ENCODE measurements at places on chromosomes 5 and 9.

DNA sequence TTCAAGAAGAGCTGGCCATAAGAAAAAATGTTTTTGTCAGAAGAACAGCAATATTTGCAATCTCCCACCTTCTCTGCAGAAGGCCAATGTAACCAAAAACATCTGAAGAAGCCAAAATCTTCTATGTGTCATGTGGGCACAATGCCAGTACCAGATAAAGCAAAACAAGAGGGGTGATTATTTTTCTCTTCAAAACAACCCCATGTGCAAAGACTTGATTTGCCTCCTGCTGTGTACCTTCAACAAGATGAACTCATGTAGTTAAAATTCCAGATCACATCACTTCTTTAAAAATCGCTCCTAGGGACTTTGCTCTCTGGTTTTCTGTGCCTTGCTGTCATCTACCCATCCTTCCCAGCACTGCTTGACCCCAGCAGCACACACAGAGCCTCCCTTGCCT, 134.0 kb upstream of the MAP3K1 start:
- no peak for DNase-seq

DNA sequence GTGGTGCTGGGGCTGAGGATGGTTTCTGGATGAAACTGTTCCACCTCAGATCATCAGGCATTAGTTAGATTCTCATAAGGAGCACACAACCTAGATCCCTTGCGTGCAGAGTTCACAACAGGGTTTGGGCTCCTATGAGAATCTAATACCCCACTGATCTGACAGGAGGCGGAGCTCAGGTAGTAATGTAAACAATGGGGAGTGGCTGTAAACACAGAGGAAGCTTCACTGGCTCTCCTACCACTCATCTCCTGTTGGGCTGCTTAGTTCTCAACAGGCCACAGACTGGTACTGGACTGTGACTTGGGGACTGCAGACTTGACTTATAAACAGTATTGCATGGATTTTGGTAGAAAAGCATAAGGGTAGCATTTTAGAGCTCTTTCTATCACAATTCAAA, 870.7 kb upstream of the CDH10 start:
- DNase-seq: no peak

DNA sequence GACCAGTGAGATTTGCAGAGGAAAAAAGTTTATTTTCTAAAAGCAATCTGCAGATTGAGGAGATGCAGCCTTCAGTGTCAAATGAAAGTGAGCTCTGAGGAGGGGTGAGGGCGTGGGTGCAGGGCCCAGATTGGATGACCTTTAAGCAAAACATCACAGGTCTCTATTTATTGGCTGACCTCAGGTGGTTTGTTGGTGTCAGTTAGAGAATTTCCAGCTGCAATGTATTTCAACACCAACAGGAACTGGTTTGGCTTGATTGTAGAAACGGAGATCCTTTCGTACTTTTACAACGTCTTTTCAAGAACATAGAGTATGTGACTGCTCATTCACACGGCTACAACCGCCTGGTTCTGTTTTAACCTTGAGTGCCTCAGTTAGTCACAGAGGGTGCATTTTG, 1069.1 kb downstream of the EFNA5 start:
- DNase-seq: no peak

DNA sequence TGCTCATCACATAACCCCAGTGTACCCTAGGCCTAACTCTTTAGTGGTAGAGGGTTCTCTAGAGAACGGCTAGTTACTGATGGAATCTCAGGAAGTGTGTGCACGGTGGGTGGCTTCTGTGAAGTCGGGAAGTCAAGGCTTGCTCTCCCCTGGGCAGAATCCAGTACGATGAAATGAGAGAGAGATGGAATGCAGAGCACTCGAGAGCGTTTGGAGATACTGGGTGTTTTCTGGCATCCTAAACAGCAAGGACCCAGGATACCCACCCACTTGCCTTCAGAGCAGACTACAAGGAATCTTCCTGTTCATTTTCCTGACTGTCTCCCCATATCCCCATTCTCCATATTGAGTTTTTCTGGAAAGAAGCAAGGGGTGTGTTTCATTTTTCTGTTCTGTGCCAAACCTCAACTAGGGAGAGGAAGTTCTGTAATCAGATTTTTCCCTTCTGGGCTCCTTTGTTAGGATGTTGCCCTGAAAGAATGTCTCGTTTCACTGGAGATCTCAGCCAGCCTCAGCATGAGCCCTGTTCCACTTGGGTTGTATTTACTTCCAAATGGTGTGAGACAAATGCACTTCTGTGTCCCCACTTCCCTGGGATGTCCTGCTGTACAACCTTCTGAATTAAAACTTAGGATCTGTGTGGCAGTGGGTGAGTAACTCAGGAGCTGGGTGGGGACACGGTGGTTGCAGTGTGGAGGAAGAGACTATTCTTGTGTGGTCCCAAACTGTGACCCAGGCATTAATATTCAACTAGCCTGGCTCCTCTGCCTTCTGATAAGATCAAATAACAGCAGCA, 108.9 kb upstream of the SPRY4 start:
- DNase-seq: no peak

GRCh38 chr5:178793151-178793550, 62.7 kb upstream of the ZNF354A start:
- DNase-seq: no peak

DNA sequence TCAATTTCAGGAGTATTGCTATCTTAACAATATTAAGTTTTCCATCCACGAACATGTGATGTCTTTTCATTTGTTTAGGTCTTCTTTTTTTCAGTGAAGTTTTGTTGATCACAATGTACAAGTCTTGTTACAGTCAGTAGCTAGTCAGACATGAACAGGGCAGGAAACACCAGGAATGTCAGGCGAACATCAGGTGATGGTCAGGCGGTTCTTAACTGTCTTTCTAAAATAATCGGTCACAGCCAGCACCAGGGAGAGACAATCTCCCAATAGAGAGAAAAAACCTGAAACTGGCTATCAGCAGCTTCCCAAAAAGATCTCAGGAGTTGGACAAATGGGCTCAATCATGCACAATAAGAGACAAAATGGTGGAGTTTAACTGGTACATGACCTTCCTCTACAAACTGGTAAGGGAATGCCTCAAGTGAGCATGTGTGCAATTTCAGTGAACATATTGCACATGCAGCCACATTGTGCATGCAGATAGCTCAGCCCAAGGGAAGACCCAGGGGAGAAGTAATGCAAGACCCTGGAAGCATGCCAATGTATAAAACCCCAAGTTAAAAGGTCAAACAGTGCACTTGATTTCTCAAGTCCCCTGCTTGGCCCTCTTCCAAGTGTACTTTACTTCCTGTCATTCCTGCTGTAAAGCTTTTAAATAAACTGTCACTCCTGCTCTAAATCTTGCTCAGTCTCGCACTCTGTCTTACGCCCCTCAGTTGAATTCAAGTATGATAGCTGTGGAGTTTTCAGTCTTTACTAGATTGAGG, 176.1 kb upstream of the RASEF start:
- DNase-seq: no peak

GRCh38 chr5:147436596-147436995, 73.3 kb downstream of the DPYSL3 start:
- no peak for DNase-seq

GRCh38 chr5:14547666-14548065, 33.9 kb upstream of the OTULINL start:
- DNase-seq: no peak

GRCh38 chr5:135372654-135373381, 26.2 kb downstream of the MACROH2A1 start:
- no peak for DNase-seq

DNA sequence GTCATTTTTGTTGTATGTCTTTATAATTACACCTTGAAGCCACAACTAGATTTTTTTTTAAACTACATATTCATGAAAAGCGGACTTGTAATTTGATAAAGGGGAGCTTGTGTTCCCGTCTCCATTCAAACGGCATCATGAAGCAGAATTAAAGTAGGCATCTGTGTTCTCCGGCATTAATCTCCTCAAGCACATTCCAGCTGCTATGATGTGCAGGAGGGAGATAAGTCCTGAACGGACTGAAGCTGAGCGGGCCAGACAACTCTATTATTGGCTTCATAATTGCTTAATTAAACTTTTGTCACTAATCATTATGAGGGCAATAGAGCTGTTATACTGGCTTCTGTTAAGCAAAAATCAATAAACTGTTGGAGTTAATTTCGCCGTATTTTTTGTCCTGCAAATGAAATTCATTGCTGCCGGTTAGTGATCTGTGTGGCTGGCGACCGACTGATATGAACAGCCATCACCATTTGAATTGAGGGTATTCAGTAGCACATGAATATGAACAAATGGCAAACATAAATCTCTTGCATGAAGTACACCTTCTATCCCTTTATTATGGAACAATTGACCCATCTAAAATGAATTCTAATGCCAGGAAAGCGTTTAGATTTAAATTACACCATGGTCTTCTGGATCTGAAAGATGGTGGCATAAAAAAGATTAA, 408.8 kb upstream of the IRX1 start:
- no peak for DNase-seq

DNA sequence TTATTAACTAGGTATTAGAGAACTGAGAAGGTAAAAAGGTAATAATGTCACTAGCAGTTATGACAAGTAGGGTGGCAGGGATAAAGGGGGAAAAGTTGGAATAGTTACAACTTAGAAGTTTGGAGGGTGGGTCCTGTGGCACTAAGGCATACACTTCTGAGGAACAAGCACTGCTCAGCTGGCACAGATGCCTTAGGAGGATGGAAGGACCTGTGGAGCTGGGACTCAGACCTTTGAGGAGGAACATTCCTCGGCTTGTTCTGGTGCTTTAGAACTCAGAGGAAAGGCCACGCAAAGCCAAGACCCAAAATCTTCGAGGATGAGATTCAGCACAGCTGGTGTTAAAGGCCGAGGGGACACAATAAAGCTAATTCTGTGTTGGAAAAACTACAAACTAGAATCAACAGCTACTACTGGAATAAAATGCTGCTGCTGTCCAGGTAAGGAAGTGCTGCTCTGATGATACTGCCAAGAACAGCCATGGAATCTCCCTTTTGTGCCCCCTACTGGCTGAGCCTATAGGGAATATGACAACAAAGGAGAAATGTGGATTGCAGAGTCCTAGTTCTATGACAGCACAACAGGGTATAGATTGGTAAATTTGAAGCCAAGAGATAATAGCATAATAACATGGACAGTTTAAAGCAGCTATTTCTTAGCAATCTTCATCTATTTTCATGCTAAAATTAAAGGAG, 126.7 kb downstream of the SLC25A46 start:
- no peak for DNase-seq

DNA sequence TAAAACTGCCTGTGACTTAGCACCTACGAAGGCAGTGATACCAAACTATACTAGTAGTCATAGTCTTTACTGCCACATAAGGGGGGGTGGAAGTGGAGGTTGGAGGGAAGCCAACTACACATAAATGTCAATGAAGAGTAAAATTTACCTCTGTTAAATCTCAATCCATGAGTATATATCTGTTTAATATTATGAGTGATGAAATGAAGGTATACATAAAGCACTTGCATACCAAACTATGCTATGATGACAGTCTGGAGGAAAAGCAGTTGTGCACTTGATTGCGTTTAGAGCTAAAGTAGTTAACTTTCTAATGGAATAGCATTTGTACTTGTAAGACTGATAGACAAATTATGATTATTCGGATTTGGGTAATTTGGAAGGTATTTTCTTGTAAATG, 129.2 kb upstream of the POU5F2 start:
- DNase-seq: no peak

DNA sequence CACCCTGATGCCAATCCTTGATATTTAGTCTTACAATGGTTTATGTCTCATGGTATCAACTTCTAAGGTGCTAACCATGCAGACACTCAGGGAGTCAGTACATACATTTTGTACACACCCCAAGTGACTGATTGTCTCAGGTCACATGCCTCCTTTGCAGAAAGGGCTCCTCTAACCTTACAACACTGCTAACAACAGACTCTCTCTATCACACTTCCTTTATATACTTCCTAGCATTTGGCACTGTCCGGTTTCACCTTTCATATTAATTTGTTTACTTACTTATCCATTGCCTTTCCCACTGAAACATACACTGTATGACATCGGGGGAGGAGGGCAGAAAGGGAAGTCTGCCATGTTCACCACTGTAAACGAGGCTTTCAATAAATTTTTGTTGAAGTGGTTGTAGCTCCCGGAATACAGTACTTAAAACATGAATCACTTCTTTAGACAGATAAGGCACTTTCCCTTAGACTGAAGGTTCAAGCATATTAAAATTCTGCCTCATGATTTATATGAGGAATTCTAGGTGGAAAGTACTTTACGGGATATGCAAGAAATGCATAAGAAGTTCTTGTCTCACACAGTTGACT, 20.6 kb downstream of the EMB start:
- no peak for DNase-seq

GRCh38 chr9:127263237-127263636, 1.3 kb upstream of the GARNL3 start:
- DNase-seq: no peak

- DNase-seq: no peak
Measured at GRCh38 chr5:54302267-54302687, 8.1 kb downstream of the ARL15 start.

DNA sequence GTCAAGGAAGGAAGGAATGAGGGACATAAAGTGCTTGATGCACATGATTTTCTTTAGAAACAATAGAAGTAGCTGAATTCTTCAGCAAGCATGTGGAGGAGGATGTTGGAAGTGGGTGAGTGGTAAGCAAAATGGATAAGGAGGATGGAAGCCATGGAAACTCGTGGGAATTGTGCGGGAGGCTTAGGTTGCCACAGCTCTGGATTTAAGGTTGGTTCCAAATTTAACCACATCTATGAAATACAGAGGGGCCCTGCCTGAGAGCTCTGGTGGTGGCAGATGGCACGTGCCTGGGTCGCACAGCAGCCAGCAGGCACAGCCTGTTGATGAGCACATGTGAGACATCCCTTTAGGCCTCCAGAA, 284.7 kb downstream of the SMARCA2 start:
- DNase-seq: no peak

- DNase-seq: no peak
Measured at GRCh38 chr5:14121552-14121951, 21.6 kb upstream of the TRIO start.

GRCh38 chr9:35436933-35437332, 53.0 kb upstream of the RUSC2 start:
- DNase-seq: no peak

DNA sequence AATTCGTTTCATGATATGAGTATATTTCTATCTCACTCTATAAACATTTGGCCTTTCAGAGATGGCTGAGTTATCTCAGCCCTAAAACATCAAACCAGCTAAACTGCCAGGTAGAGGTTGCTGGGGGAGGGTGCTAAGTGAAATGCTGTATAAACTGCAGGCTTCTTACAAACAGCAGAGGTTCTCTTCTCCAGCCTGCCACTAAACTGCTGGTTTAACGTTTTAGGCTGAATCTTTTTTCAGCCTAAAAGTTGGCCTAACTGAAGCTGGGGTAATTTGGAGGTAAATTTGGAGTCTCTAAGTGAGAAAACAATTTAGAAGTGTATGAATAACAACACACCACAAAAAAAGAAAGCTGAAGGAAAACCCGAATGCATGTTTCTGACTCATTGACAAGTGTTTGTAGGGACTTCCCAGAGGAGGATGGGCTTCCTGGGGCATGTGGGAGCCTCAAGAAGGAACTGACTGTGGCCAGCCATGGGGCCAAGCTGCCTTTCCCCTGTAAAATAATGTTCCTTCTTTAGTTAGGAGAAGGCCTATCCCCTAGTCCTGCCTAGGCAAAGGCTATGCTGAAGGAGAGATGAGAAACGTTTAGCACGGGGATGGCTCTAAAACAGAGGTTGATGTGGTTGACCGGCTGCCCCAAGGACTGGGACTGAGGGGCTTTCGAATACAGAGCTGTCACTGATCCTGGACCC, 44.3 kb downstream of the SLC28A3 start:
- DNase-seq: no peak
